Femur (tissue), 1 donor: ENCODE measurements at places on chromosomes 6 and 20.
A peak's percentile ranks its signal among the peaks of the same experiment; 100 is the strongest.

DNA sequence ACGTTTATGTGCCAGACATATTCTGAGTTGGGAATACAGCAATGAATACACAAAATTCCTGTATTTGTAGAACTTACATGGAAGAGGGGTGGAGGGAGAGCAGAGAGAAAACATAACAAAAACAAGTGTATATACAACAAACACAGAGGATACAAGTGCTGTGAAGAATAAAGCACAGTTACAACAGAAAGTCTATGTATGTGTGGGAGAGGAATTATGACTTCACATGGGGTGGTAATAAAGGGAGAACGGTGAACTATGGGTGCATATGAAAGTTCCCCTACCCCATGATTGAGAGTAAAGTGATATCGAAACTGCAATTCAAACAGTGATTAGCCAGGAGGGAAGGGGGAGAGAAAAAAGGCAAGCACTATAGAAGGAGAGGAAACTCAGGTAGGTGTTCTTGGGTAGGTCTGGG is 24.6 kb downstream of the HBS1L start:
- no peak for DNase-seq

DNA sequence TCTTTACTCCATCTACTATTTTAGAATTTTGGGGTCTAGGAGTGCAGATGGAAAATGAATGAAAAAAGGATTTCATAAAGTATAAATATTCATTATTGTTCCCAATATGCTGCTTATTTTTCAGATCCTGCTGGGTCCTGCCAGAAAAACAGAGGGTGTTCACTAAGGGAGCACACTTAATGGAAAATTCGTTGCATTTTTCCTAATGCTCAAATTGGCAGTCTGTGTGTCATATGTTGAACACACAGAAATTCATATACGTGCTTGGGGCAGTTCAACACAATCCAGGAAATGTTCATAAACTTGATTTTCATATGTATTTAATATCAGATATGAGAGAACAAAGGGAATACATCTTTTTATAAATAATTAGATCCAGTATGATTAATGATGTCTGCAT is 1019.4 kb downstream of the EPHA7 start:
- no peak for DNase-seq

DNA sequence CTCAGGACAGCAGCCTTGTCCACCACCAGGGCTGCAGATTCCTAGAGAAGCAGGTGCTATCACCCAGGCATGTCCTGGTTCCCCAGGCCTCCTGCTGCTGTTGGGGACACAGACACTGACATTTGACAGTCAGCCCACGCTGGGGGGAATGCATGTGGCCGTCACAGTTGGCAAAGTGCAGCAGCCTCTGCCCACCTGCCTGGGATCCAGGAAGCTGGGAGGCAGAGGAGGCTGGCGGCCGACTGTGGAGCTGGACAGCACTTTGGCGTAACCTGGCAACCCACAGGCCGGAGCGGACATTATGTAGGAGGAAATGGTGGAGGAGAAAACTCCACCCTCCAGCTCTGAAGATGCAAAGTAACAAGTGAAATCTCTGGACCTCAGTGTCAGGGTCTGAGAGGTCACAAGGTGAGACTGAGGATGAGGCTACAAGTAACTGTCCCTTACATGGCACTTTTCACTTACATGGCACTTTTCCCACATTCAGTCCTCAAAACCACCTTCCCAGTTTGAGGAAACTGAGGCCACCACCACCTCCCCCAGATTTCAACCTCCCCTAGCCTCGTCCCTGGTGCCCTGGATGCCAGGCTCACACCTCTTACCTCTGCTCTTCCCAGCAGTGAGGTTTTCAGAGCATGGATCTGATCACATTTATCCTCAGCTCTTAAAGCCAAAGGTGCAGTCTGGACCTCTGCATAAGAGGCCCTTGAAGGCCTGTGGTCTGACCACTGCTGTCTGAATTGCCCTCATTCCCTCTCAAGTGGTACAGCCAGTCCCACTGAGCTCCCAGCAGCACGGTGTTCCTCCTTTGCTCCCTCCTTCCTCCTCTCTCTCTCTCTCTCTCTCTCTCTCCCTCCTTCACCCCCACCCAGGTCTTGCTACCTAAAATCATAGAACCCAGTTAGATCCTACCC is 8.7 kb downstream of the MAP1LC3A start:
- no peak for DNase-seq

- no peak for DNase-seq
These were observed 222.6 kb upstream of the MARCKS start for GRCh38 chr6:113634352-113635163.

DNA sequence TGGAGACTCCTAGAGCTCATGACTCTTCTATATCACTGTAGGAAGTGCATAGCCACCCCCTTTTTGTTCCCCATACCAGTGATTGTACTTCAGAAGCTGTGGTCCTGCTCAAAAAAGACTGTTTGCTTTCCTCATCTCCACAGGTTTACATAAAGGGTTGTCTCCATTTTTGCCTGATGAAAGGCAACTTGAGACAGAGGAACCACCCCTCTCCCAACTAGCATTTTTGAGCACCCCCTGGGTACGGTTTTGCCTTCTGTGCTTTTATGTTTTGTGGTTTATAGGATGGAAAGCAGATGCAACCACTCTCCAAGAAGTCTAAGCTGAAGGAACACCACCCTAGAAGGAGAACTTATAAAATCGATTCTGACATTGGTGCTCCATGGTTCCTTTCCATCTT is 127.7 kb upstream of the SUPT3H start:
- DNase-seq = no peak

DNA sequence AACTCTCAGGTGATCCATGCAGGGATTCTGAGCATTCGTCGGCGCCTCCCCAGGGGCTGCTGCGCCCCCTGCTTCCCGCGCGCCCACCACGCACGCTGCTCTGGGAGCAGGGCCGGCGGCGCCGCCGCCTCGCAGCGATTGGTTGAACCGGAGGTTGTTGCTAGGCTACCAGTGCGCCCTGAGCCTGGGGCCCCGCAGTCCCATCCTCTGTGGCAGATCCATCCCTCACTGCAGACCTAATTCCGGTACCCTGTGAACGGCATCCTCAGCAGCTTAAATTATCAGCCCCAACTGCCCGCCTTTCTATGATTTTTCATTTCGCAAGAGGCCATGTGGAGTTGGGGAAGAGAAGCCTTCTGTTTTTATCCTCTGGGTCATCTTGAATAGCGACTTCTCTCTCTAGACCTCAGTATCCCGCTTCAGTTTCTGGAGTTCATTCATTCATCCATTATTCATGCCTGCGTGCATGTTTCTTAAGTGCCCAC is 15.4 kb downstream of the PNPLA1 start:
- no peak for DNase-seq

GRCh38 chr6:85353012-85353411 is 96.9 kb upstream of the NT5E start:
- DNase-seq = no peak

GRCh38 chr6:24718449-24719124 is 367 bp downstream of the C6orf62 start:
- no peak for DNase-seq

DNA sequence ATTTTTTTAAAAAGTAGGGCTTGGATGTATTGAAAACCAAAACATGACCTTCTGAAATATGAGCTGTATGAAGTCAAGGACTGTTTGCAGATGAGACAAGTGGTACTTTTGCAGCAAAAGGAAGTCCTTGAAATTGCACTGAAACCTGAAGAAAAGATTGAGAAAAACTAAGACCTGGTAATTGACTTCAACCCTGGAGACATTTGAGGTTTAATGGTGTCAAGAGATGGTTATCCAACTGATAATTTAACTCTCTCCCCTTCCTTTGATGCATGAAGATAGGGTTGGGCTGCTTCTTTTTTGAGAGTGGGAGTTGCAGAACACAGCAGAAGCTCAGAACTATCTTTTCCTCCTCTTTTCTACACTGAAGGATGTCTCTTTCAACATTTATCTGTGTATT is 180.9 kb upstream of the DTNBP1 start:
- DNase-seq = no peak

- no peak for DNase-seq
These were observed 8.2 kb upstream of the QKI start for GRCh38 chr6:163406366-163406765.

- DNase-seq = peak; percentile 81
These were observed 92.7 kb upstream of the SIRPA start for GRCh38 chr20:1802385-1803060.

- no peak for DNase-seq
These were observed 185.1 kb upstream of the HDDC2 start for GRCh38 chr6:125486881-125487280.

- no peak for DNase-seq
These were observed 6.2 kb upstream of the RAET1E start for GRCh38 chr6:149903938-149904611.

- no peak for DNase-seq
These were observed 250.0 kb downstream of the SLC24A3 start for GRCh38 chr20:19462491-19462890.

DNA sequence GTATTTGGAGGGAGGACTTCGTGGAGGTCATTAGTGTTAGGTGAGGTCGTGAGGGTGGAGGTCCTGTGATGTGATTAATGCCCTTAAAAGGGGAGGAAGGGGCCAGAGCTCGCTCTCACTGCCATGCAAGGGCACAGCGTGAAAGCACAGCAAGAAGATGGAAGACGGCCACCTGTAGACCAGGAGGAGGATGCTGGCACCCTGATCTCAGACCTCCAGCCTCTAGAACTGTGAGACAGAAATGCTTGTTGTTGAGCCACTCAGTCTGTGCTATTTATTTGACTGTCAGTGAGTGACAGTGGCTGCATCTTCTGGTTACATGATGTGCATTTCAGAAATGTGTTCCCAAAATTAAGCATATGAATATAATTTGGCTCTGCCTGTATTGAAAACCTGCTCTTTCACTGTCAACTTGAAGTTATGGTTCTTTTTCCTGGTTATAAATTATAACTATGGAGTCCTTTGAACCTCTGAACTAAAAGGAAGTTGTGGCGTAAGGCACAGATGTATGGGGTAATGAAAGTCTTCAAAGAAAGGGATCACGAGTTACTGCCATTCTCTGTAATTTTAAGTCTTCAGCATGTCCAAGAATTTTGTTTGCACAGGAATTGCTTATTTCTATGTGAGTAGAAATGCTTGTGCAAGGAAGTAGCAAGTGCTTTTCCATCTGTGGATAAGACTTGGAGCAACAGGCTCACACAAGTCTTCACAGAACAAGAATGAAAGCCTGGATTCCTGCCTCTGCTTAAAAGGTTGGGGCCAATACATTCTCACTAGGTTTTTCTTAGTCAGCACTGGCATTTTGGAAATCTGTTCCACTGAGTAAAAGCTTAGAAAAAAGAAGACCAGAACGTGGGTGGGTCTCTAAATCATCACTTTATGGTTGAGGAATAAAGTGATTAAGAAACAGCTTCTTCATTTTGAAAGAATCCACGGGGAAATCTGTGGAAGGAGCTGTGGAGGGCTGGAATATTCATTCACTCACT is 10.3 kb downstream of the PPP1R14C start:
- no peak for DNase-seq

GRCh38 chr6:42441697-42442081 is 10.0 kb downstream of the TRERF1 start:
- no peak for DNase-seq

DNA sequence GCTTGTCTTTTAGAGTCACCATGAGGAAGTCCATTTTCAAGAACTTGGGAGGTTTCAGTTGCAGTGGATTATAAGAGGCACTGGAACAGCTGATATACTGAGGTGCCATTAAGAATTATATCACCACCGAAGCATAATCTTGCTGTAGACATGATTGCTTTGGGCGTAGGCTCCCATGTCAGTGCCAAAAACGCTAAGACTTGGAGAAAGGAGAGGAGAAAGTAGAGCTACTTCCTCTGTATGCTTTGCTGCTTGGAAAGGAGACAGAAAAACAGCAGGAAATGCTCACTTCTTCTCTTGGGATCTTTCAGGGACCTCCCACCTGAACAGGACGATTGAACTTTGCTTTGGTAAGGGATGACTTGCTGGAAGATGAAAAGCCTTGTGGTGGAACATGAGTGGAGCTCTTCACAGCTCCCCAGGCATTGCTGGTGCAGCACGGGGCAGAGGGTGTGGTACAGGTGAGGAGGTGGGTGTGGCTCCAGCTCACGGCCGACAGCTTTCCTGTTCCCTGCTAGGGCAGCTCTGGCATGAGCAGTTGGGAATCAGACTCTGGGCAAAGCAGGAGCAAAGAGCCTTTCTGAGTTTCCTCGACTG is 190.4 kb upstream of the JAG1 start:
- peak; percentile 56 for DNase-seq

DNA sequence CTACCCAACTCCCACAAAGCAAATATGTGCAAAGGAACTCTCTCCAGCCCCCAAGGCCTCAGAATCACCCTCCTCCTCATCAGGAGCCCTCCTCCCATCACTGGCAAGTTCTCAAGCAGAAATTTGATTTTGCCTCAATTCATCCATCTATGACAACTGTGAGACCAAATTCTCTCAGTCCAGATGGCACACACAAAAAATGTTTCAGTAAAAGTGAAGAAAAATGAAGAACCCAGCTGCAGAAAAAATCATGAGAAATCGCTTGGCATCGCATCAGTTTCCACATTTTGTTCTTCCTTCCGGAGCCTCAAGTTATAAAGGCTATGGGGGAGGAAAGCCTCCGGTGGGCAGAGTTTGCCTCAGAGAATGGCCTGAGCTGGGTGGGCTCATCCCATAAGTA is 6.4 kb upstream of the CD24 start:
- DNase-seq = no peak

DNA sequence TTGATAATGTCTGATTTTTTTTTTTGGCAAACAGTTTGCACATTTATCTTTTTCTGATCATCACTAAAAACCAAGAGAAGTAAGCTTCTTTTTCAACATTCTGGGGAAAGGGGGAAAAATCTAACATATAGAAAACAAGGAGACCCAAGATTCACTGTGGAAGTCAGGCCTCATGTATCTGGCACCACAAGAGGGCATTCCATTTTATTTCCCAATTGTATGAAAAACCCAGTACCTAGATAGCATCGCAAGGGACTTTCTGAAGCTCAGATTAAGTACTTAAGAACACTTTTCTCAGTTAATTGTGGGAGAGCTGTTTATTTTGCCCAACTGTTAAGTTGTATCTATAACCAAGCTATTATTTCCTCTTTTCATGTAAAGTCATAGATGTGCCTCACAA is 152.9 kb downstream of the KLHL32 start:
- no peak for DNase-seq

- no peak for DNase-seq
These were observed 5.4 kb upstream of the RAB44 start for GRCh38 chr6:36692220-36692619.

GRCh38 chr6:166664135-166664534 is 37.1 kb upstream of the RPS6KA2 start:
- no peak for DNase-seq

DNA sequence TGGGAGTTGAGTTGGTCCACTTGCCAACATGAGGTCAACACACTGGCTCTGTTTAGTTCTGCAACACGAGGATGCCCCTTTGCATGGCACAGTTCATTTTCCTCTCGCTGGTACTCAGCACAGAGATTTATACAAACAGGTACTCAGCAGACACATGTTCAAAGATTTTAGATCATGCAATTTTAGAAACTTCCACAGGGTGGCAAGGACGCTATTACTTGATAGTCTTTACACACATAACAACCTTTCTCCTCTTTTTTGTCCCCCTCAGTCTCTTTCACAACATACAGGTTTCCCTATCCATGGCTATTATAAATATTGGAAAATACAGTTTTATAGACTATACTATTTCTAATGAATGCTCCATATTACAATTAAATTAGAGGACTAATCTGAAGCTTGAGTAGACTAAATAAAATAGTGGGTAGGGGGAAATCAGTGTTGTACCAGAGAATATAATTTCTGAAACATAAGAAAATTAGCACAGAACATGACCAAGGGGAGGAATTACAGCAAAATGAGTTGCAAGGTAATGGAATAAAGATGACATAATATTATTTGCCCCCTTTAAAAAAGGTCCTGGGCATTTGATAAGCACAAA is 331.8 kb upstream of the BTBD3 start:
- DNase-seq = no peak
